ENCODE measurements at places on chromosomes 12 and 14.

DNA sequence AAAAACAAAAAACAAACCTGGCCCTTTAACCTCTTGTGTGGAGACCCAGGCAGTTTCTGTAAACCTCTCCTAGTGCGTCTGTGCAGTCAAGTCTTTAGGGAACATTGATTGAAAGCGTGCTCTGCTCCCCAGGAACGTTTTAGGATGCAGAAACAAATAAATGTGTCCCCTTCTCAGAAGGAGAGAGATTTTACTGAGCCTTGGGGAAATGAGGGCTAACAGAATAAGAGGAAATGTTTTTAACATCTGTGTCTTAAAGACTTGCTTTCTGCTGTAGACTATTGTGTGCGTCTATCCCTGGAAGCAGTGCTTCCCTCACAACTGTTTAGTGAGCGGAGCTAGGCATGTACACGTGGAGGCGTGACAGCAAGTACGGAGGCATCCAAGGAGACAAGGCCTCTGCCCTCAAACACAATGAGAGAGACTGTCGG, 54.3 kb downstream of the TECPR2 start:
- no peak for DNase-seq

DNA sequence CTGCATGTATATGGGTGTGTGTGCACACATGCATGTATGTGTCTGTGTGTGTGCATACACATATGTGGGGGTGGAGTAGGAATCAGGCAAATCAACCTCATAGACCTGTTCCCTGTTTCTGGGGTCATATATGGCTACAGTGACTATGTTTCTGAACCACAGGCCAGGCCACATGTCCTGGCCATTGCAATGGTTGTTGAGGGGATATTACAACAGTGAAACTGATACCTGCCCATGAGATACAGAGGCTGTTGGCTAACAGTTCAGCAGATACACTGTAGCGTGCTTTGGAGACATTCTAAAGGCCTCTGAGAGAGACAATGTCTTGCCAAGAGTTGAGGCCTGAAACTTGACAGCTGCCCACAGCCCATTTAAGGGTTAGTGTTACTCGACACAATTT, 47.3 kb upstream of the FOS start:
- no peak for DNase-seq

- DNase-seq: no peak
Observed at GRCh38 chr12:108567406-108568337, 5.3 kb downstream of the ISCU start.

DNA sequence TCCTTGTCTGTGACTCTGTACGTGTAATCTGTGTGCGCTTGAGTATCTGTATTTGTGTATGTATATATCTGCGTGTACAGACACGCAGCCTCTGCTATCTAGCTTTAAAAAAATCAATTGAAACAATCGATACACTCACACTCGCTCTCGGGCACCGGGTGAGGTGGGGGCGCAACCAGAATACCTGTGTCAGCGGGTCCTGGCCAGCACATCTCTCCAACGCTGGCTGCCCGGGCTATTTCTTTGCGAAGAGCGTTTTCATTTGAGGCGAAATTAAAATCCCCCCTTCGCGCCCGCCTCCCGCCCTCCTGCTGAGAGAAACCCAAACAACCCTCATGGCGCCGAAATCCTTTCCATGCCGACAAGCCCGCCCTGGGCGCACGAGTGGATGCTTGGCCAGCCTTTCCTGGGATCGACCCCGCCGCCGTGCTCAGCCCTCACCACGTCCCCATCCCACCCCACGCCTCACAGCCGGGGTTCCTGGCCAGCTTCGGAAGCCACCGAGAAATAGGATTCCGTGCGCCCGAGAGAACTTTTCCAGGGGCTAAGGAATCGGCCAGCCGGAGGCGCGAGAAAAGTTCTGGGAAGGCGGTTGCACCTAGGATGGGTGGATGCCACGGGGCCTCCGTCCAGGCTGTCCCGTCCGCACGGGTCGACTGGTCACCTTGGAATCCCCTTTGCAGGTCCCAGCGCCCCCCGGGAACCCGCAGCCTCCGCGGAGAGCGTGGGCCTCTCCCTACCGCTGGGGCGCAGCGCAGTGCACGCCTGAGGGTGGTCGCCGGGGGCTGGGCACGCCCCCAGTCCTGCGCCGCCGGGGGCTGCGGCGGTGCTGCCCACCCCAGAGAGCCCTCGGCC, 1.0 kb downstream of the ZDHHC22 start:
- peak; percentile 36 for DNase-seq

DNA sequence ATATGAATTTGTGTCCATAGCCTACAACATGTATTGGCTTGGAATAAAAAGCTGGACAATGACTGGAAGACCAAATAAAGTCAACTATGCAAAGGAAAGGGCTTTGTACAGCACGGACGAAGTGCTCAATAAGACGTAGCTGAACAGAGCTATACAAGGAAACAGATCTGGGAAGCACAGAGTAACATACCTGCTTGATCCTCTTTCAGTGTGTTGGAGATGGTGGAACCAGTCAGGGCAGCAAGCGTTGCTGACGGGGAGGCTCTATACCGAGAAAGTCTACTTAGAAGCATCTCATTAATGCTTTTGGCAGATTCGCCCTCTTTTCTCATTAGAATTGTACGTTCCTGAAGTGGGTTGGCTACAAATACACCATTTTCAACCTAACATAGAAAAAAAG, 99.3 kb downstream of the HECTD4 start:
- no peak for DNase-seq

DNA sequence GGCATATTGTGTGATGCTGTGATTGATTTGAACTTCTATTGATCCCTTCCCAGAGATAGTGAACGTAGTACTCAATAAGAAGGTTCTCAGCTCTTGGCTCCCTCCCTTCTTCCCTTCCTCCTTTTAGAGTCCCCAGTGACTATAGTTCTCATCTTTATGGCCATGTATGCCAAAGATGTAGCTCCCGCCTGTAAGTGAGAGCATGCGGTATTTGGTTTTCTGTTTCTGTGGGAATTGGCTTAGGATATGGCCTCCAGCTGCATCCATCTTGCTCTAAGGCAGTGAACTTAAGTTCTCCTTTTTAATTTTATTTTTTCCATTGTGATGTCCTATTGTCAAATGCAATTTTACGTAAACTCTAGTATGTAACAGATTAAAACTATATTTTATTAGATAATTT, 109.5 kb downstream of the AEBP2 start:
- DNase-seq: no peak

DNA sequence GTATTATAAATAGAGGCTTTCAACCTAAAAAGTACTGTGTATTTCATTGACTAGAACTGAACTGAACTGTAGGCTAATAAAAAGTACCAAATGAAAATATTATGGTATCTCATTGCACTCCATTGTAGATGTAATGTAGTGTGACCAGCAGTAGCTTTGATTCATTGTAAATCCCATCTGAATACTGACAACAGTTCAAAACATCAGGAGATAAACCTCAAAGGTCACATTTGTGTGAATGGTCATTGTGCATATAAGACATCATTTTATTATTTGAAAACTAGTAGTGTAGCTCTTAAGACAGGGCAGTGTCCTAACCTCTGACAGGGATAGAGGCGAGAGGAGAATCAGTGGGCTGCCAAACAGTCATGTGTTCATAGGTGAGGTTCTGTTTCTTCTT, 286.6 kb downstream of the FBXL14 start:
- DNase-seq: no peak

DNA sequence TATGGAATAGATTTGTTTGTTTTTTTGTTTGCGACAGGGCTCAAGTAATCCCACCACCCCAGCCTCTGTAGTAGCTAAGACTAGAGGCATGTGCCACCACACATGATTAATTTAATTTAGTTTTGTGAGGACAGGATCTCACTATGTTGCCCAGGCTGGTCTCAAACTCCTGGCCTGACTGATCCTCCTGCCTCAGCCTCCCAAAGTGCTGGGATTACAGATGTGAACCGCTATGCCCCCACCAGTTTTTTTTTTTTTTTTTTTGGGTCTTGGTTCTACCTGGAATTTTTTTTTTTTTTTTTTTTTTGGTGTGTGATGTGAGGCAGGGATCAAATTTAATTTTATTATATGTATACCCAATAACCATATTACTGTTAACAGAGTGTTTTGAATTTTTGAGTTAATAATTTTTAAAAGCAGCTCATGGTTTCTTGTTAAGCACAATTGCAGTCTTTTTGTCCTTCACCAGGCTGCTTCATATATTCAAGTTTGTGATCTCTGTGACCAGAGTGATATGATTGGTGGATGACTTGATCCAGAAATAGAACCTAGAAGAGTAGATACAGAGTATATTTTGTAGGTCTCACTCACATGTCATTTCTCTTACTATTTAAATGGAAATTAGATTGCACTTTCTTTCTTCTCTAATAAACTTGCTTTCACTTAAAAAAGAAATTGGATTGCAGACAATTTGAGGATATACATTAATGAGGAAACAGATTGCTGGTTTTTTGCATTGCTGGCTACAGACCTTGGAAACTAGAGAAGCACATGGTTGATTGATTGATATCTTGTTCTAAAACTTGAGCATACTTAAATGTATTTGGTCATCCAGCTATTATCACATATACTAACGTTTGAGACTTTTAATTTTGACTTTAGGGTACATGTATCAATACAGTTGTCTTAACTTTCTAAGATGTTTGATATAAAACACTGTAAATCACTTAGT, 13.2 kb downstream of the ADIPOR2 start:
- no peak for DNase-seq

- no peak for DNase-seq
Observed at GRCh38 chr14:34749408-34749807, 35.0 kb upstream of the CFL2 start.

DNA sequence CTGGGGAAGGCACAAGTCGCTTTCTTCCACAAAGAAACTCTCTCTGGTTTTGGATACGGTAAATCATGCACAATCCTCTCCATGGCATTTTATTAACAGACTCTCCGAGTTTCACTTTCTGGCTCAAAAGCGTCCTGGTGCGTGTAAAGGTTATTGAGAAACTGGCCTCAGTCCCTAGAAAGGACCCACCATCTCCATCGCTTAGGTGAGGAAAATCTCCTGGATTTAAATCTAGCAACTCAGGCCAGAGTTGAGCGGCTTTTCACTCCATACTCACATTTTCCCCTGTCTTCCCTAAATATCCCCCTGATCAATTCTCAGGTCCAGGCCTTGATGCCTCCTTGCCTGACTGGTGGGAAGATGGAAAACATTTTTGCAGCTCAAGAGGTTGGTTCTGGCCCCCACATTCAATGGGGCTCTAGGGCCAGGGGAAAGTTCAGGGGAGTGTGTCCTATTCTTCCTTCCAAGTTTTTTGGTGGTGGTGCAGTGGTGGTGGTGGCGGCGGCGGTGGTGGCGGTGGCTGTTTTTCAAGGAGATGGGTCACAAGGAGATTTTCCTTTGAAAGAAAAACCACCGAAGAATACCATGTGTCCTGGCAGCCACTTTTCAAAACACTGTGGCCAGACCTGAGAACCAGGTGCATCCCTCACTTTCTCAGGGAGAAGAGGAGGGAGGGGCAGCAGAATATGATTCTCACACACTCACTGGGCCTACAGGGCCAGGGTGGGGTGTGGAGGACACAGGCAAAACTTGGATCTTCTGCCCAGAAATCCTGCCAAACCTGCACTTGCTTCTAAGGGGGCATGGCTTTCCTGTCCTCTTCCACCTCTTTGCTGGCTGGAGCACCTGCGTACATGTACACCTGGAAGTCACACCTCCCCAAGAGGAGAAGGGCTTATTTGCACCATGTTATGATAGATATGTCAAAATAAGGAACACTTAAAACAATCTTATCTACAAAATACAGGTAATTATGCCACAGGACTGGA, 46.7 kb upstream of the PNMA1 start:
- no peak for DNase-seq

DNA sequence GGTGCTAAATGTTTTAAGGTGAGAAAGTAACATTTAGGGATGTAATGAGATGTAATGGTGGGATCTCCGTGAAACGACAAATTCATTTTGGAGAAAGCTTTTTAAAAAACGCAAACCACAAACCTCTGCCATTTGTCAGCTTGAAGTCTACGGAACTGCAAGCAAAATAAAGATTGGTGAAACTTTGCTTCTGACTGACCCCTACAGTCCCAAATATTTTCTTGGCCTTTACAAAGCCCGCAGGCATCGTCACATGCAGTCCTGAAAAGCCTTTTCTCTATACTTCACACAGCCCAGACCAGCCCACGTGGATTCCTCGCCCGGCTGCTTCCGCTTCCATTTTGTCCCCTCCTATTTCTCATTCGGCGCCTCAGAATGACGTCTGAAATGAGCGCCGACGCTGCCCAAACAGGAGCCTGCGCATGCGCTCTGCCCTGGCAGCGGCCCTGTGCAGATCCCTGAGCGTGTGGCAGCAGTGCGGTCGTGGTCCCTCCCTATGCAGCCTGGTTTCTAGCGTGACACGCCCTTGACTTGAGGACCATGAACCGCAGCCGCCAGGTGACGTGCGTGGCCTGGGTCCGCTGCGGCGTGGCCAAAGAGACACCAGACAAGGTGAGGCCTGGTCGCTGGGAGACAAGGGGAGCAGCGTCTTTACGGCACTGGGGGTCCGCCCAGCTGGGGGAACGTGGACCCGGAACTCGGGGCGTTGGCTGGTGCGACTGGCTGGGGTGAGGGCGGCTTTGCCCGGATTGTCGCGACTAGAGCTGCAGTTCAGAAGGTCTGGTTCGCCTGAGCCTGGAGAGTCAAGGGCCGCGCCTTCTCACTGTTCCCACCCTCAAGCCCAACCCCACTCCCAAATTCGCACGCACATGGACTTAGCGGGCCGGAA, at the start of gene PWP1:
PWP1 (plus strand) TSS at position 440 of the 889 bp plus-strand sequence; CDS start at position 541, 101 bp downstream.
- peak; percentile 91 for DNase-seq

- peak; percentile 61 for DNase-seq
Observed at GRCh38 chr12:105330283-105330930, at the start of gene C12orf75. C12orf75 (plus strand) TSS chr12:105330691; CDS start chr12:105330892, 201 bp downstream.

GRCh38 chr12:8026291-8026900, 6.1 kb upstream of the FOXJ2 start:
- DNase-seq: peak; percentile 86

- DNase-seq: no peak
Observed at GRCh38 chr14:79415726-79416125, 795.6 kb downstream of the DIO2 start.

- no peak for DNase-seq
Observed at GRCh38 chr14:88668448-88669116, 105.7 kb downstream of the ZC3H14 start.

DNA sequence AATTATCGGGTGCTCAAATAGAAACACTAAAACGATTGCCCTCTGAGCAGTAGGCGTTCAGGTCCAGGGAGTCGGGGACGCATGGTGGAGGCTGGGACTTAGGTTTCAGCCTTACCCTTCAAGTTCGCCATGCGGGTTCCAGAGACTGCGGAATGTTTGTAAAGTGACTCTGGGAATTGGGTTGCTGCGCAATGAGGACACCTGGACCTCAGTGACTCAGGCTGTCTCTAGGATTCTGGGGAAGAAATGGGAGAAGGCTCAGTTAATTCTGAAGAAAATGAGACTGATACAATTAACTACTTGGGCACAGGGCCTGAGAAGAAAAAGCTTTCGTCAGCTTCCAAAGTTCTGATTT, 1.1 kb downstream of the LGALS3 start:
- DNase-seq: no peak

DNA sequence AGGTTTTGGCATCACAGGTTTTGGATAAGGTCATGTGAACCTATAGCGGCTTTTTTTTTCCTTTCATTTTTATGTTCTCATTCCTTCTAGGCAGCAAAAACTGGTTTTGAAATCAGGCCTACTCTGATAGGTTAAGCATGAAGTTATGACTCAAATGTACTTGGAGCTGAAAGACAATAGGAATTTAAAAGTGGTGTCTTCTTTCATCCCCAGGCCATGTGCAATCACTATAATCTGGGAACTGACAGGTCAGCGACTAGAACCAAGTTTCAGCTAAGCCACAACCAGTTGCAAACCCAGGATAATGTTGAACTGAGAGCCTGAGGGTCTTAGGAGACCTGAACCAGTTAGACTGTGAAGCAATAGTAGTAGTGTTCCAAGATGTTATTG, 74.3 kb downstream of the ANO6 start:
- DNase-seq: no peak

Data from NCI-H748 treated with DMSO at 0.1 percent for 48 hours (cell line).